Hindlimb muscle (tissue), 1 donor: ENCODE measurements at places on chromosomes 16 and 17. TPM values are rescaled to one million over a fixed set of nuclear protein-coding genes. Genes with fewer than 3 reads are reported as not detected.

The ITGAL gene
- polyA plus RNA-seq: 4.1 TPM

DNA sequence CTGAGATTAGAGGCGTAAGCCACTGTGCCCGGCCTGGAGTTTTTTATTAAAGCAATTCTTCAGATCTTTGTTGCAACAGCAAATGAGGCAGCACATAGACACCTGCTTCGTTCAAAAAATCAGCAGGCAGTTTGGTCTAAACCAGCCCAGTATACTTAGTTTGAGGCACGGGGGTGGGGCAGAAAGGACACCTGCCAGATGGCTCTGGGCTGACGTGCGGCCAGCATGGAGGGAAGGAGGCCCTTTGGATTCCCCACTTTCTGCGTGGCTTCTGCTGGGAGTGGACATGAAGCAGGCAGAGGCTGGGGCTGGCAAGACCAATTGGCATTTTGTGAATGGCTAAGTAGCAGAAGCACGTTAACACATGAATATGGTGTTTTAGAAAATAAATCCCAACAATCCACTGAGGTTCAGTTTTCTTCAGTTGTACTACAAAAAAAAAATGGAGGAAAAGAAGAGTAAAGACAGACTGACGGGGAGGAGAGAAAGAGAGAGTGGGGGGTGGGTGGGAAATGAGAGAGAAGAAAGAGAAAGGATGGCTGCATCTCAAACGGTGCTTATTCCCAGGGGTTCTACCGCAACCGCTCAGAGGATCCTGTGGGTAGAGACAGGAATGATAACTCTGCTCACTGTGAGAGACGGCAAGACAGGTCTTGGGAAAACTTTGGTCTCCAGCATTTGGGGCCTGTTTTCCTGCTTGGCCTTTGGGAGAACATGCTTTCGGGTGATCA is 16.3 kb downstream of the C16orf46 start:
- no peak for DNase-seq

The COG1 gene
- 35.2 TPM for polyA plus RNA-seq

The NOG gene
- polyA plus RNA-seq: 6.3 TPM

GRCh38 chr17:36791150-36791941 is 145.9 kb upstream of the LHX1 start:
- no peak for DNase-seq

The KRT12 gene
- polyA plus RNA-seq: 0.31 TPM

The NECAB2 gene
- polyA plus RNA-seq: 0.45 TPM

- no peak for DNase-seq
Measured at GRCh38 chr17:66764506-66764905, 70.4 kb upstream of the CACNG5 start.

GRCh38 chr16:15653227-15653626 is 3.2 kb downstream of the NDE1 start:
- DNase-seq: no peak

DNA sequence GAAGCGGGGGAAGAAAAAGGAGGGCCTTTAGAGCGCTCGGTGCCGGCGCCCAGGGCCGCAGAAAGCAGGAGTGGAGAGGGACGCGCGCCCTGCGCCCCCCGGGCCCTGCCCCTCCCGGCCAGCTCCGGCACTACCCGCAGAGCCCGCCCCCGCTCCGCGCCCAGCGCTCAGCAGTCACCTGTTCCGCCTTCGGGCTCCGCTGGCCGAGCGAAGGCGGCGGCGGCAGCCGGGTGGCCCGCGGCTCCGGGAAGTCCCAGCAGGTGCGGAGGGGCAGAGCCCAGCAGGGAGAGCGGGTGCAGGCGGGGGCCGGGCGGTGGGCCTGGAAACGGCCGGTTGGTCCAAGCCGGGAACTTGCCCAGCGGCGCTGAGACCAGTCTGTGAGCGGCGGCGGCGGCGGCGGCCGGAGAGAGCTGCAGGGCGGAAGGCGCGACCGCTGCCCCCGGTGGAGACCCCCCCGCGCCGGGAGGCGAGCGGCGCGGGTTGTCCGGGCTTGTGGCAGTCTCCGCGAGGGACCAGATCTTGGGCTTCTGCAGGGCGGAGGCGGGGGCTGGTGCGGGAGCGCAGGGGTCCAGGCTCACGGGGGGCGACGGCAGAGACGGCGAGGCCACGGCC is 2.2 kb downstream of the IRX3 start:
- peak; percentile 11 for DNase-seq

- DNase-seq: no peak
Measured at GRCh38 chr17:67053438-67054000, 9.2 kb downstream of the CACNG1 start.

GRCh38 chr17:27473748-27474609 is 17.7 kb downstream of the KSR1 start:
- no peak for DNase-seq

DNA sequence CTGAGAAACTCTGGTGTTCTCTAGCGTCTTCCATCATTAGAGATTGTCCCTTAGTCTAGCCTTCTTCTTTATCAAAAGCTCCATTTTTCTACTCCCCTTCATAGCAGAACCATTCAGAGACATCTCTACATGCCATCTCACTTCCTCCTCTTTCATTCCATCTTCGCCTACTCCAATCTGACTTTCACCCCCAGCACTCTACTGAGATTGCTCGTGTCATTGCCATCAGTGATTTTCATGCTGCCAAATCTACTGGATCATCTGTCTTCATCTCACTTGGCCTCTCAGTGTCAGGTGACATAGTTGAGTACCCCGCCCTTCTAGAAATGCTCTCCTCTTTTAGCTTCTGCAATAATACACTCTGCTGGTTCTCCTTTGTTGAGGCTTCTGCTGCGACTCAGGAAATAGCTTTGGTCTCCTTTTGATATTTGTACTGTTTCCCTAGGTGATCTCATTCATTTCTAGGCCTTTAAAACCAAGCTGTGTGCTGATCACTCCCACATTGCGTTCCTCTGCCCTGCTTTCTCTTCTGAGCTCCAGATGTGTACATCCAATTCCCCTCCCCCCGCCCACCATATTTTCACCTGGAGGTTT is 119.1 kb downstream of the FTO start:
- no peak for DNase-seq

The RPRML gene
- polyA plus RNA-seq: 0.36 TPM

The TTLL6 gene
- polyA plus RNA-seq: not detected

DNA sequence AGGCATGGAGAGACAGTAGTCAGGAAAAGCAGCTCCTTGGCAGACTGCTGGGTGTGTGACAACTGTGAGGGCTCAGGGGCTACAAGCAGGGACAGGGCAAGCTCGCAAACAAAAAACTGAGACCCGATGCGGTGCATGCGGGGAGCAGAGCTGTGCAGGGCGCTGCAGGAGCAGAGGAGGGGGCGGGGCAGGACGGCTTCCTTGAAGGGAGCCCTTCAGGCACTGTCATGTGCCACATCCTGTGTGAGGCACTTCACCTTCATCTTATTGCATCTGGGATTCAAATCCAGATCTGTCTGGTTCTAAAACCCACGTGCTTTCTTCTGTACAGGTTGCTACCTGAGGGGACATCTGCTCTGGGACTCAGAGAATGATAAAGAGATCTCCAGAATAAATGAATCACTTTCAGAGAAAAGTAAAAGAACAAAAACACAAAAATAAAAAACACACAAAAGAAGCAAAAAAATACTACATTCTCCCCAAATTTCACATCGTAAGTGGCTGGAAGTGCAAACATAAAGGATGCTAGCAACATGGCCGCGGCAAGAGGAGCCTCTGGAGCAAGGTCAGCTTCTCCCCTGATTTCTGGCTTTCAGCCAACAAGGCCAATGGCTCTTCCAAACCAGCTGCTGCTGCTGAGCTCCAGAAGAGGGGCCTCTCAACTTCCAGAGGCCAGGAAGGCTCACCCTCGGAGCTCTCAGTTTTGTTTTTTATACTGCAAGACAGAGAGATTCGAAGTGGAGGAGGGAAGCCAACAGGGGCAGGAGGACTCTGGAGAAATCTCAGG is 14.2 kb downstream of the LYRM9 start:
- peak; percentile 74 for DNase-seq

- DNase-seq: no peak
Measured at GRCh38 chr17:3557768-3558583, at the start of gene TRPV3. Gene TRPV3, minus strand, starts transcription at chr17:3557812. Its CDS starts 2,962 bp downstream, at chr17:3554850.

The CACNB1 gene
- 259 TPM for polyA plus RNA-seq

DNA sequence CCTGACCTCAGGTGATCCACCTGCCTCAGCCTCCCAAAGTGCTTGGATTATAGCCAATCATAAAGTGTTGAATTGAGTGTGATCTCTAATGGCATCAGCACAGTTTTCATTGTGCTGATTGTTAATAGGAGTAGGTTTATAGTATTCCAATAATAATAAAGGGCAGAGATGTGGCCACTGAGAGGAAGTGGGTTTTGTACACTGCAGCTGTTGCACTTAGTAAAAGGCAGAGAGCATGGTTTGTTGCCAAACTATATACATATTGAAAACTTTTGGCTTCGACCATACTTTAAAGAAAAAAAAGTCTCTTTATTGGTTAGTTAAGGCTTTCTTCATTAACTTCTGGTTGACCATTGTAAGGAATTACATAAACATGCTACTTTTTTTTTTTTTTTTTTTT is 185.9 kb downstream of the CDK5R1 start:
- DNase-seq: no peak

DNA sequence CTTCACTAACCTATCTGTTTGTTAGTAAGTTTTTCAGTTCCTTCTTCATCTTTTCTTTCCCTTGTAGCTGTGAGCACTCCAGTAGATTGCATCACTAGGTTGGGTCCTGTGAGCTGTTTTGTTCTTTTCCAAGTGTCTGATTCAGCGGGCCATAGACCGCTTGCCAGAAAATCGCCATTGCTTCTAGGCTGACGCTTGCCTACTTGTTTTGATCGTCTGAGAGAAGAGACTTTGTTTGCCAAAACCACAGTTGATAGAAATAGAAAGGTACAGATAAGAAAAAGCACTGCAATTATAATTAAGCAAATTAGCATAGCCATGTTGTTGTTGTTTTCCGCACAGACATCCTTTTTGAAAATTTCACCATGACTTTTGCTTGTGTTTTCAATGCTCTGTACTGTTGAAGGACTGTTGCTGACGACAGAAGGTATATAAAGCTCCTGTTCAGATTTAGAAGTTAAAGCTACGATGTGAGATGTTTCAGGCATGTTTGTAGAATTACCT is 3.1 kb downstream of the EVI2A start:
- DNase-seq: peak; percentile 12

The ZNF624 gene
- polyA plus RNA-seq: 6.4 TPM

- DNase-seq: peak; percentile 78
Measured at GRCh38 chr16:3112058-3112880, at the start of gene ZNF205. Gene ZNF205, plus strand, starts transcription at chr16:3112586. Its CDS starts 845 bp downstream, at chr16:3113431.

- no peak for DNase-seq
Measured at GRCh38 chr17:63937920-63938319, 5.8 kb upstream of the CD79B start.

The PGP gene
- polyA plus RNA-seq: 15.7 TPM

The RNF222 gene
- 0.09 TPM for polyA plus RNA-seq

DNA sequence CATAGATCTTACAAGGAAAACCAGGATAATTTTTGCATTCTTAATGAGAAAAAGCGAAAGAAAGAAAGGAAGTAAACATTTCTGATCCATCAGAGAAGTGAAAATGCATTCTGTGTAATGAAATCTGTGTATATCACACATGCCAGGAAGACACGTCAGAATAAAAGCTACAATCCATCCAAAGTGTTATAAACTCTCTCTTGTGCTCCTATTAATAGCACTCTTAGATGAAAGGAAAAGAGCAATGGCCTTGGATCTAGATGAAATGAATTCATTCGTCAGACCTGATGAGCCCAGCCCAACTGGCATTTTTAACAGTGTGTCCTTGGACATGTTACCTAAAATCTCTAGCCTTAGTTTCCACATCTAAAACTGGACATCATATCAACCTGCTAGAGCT is 885.5 kb downstream of the CDH11 start:
- DNase-seq: no peak

GRCh38 chr17:79457376-79457775 is 153.5 kb downstream of the RBFOX3 start:
- DNase-seq: no peak

DNA sequence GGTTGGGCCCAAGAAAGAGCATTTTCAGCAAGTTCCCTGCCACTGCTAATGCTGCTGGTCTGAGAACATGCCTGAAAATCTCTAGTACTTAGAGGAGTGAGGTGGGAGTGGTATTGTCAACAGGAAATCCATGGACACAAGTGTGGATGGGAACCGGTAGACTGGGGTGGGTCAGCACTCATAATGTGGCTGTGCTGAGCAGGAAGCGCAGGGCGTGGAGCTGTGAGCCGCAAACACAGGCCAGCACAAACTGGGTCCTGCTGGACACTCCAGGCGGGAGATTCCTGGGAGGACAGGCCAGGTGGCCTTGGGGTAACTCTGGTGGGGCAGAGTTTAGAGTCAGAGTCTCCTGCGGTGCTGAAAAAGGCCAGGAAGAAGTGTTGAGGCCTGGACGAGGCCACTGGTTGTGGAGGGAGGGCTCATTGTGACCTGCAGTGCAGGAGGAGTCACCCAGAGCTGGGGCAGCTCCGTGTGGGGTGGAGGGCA is 62.6 kb downstream of the BANP start:
- no peak for DNase-seq

DNA sequence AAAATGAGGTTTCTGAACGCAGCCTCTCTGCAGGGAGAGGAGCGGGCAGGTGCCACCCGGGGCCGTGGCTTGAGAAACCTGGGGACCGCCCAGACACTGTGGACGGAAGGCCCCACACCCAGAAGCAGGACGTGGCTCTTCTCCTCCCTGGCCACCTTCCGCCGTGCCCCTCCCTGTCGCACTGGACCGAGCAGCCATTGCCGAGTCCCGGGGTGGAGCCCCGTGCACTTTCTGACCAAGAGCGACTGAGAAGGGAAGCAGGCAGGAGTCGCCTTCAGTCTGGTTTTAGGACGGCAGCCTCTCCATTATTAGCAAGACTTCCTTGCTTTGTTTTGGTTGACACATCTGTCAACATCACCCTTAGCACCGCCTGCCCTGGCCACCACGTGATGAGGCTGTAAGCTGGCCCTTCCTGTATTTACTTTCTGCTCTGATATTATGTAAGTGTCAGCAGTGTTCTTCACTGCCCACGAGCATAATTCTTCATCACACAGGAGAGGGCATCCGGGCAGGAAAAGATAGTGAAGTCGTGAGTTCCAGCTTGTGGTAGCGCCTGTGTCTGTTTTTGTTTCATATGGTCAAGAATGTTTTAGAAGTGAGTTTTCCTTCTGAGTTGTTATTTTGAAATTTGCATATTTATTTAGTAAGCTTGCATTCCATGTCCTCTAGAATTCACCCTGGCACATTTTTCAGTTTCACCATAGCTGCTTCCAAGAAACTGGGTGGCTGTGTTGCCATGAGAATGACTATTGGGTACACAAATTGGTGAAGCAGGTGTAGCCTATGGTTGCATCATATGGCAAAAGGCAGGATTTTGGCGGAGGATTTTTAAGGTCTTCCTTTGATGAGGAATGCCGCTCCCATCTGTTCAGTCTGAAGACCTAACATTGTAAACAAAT is 1.0 kb downstream of the HERPUD1 start:
- DNase-seq: peak; percentile 74

The MT1A gene
- polyA plus RNA-seq: not detected

GRCh38 chr17:67773246-67773645 is 52.1 kb upstream of the BPTF start:
- peak; percentile 31 for DNase-seq
